T-cell (primary cell): ENCODE measurements at places on chromosomes 7 and 10.

- no peak for DNase-seq
Observed at GRCh38 chr10:2387261-2387660, 649.9 kb upstream of the ADARB2 start.

GRCh38 chr7:111727905-111728634, 165.8 kb upstream of the IMMP2L start:
- no peak for DNase-seq

- DNase-seq: no peak
Observed at GRCh38 chr10:116125180-116125579, 147.8 kb downstream of the GFRA1 start.

- no peak for DNase-seq
Observed at GRCh38 chr10:4770801-4771553, 55.0 kb upstream of the AKR1E2 start.

- DNase-seq: no peak
Observed at GRCh38 chr10:19928936-19929335, 112.7 kb downstream of the PLXDC2 start.

DNA sequence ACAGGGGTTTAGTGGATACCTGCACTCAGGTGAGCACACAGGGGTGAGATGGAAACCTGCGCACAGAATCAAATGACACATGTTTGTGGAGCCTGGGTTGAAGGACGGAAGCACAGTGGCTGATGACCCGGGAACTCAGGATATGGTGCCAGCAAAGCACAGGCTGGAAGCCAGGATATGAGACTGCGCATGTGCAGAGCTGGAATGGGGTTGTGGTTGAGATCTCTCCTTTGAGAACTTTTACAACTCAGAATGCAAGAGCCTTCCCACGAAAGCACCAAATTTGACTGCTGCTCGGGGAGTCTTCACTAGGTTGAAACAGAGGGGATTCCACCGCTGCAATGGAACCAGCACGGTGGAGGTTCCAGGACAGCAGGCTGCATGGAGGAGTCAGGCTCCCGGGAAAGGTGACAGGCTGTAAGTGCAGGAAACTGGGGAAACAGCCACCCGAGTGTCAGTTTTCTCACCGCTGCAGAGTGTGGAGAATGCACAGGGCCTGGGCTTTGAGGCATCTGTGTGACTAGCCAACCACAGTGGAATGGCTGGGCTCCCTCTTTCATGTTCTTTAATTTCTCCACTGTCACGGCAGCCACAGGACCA, 133.4 kb upstream of the TCERG1L start:
- no peak for DNase-seq

GRCh38 chr7:7104314-7104698, 78.0 kb upstream of the C1GALT1 start:
- DNase-seq: no peak
